Activated T-helper 1 cell treated with Interleukin-2 at 50 U/mL for 16 hours (primary cell): ENCODE measurements at places on chromosomes 2 and 18.

DNA sequence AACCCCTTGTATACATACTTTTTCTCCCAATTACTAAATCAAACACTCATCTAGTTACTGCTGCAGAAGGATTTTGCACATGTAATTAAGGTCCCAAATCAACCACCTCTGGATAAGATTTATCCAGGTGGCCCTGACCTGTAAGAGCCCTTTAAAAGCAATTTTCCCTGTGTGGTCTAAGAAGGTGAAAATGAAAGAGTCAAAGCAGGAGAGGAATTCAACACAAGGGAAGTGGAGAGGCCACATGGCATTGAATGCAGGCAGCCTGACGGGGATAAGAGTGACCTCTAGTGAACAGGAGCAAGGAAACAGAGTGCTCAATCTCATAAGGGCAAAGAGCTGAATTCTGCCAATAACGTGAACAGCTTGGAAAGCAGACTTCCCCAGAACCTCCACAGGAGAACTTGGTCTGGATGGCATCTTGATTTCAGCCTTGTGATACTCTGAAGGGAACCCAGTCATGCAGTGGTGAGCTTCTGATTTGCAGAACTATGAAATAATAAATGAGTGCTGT lies 27.2 kb downstream of the PPP3R1 start:
- DNase-seq, result peak; percentile 4

DNA sequence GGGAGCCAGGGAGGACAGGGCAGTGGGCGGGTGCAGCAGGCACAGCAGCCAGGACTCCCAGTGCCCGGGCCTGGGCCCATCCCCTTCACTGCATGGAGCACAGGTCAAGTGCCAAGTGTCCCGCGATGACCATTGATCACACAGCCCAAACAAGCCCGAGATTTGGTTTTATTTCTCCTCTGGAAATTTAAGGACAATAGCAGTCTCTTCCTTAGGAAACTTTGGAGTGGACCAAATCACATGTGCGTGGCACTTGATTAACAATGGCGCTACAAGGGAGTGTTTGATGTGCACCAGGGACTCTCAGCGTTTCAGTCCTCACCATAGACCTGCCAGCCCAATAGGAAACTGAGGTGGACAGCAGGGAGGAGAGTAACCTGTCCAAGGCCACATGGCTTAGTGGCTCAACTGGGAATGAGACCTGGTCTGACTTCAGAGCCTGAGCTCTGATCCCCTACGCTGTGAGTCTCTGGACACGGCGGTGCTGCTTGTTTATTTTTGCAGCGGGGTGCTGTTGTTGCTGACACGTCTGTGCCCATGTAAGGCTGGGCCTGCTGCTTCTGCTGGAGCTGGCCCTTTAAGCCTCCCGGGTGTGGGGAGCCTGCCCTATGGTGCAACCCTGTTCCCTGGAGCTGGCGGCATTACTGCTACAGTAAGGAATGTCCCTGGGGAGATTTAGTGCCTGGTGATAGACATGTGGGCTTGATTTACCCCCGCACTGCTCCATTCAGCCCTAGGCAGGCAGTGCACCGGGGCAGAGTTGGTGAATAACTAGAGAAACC lies 194.2 kb downstream of the INHBB start:
- no peak for DNase-seq

GRCh38 chr2:222303045-222303827 lies 4.4 kb upstream of the PAX3 start:
- DNase-seq, result no peak

- DNase-seq, result no peak
Observed at GRCh38 chr2:172089633-172090032, 4.3 kb downstream of the DLX1 start.

GRCh38 chr2:164948540-164948939 lies 6.8 kb downstream of the SLC38A11 start:
- DNase-seq, result no peak

GRCh38 chr18:46466234-46467160 lies 190.5 kb downstream of the LOXHD1 start:
- DNase-seq, result no peak

DNA sequence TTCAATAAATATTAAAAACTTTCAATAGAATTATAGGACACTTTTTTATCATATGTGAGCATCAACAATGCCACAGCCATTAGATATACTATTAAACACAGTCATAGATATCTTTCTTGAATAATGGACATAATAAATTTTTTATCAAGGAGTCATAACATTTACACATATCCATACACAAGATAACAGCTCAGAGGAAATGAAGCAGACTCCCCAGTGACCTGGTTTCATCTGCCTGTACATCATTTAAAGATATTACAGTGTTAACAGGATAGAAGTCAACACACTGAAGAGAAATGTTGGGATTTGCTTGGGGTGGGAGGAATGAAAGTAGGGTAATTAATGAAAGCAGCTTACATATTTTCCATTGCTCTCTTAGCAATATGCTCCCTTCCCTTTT lies 5.1 kb downstream of the SCG2 start:
- no peak for DNase-seq

DNA sequence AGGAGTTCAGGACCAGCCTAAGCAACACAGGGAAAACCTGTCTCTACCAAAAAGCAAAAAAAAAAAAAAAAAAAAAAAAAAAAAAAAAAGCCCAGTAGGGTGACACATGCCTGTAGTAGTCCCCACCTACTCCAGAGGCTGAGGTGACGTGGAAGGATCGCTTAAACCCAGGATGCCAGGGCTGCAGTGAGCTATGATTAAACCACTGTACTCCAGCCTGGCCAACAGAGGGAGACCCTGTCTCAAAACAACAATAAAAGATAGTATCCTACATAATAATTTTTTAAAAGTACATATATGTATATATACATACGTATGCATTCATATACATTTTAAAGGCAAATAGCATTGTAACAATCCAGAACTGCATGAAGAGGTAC lies 51.7 kb downstream of the SOS1 start:
- no peak for DNase-seq

DNA sequence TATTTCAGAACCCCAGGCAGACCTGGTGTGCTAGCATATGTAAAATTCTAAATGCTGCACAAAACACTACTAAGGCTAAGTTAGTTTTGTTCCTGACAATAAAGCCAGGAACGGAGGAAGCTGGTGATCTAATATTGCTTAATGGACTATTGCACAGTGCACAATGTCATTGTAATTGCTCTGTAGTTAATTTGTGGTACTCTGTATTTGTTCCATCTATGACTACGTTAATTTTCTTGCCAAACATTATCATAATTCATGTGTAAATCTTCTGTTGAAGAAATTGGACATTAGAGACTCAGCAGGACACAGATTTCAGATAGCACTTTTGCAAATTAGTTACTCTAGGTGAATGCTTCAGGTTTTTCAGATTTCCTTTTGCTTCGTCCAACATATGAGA lies 232.3 kb downstream of the RIT2 start:
- no peak for DNase-seq

DNA sequence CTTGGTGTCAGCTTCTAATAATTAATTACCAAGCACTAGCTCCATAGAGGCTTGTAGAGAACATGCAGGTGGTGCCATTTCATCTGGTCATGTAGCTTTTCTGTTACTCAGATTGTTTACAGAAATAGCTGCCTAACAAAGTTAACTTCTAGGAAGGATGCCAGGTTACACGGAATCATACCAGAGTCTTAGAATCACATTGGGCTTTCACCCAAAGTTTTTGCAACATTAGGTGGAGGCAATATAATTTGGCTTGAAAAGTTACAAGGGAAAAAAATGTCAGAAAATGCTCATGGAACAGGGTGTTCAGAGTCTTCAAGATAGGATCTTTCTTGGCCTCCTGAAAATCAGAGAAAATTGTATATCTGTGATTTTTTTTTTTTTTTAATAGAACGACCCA lies 135.6 kb downstream of the ARHGAP15 start:
- no peak for DNase-seq
